ENCODE measurements at places on chromosomes 5 and 9.

GRCh38 chr9:84062538-84062937 is 81.9 kb downstream of the RMI1 start:
- DNase-seq, result no peak

GRCh38 chr9:121217609-121218292 is 16.1 kb upstream of the RAB14 start:
- peak; percentile 46 for DNase-seq

DNA sequence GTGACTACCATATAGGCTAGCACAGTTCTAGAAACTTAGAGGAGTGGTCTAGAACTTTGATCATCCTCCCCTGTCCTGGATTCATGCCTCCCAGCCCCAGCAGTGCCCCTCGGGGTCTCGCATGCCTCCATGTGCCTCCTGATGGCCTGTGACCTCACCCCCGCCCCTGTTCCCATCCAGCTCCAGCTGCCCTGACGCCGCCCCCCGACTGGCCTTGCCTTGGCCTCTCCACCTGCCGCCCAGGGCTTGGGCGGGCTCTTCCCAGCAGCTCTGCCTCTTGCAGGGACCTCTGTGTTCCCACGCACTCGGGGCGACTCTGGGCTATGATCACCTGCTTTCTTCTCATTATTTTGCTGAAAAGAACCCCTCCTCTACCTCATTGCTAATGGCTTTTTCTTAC is 115.4 kb upstream of the PHYKPL start:
- no peak for DNase-seq

DNA sequence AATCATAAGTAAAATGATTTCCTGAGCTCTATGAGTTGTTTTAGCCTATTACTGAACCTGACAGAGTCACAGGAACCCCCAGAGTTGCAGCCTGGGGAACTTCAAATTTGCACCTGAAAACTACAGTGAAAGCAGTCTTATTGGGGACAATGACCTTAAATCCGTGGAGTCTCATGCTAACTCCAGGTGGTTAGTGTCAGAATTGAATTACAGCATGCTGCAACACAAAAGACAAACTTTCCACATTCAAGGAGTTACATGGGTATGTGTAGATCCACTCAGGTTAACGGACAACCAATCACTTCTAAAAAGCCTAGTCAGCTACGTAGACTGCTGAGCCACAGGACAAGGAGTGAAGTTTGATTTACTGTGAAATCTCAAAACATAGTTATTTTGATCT is 49.7 kb downstream of the PLPP1 start:
- no peak for DNase-seq

DNA sequence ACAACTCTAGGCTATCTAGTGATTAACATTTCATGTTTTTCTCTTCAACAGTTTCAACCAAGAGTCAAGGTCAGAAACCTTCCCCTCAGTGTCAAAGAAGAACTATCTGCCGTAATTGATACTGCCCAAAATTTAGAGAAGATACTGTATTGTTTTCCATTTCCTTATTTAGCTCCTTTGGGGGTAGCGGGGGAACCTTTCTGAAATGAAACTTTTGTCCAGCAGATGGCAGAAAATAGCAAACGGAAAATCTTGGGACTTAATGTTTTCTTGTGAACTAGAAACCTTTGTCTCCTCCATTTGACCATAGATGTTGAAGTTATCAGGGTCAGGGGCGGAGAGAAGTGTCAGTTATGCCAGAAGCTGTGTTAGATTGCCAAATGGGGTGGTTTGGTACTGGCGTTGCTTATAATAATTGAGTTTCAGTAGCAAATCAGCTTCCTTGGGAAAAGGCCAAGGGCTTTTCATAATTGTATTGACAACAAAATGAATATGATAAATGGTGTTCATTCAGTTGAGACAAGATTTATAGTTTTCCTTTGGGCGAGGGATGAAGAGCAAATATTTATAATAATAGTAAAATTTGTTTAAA is 101.7 kb upstream of the TLX3 start:
- peak; percentile 34 for DNase-seq

DNA sequence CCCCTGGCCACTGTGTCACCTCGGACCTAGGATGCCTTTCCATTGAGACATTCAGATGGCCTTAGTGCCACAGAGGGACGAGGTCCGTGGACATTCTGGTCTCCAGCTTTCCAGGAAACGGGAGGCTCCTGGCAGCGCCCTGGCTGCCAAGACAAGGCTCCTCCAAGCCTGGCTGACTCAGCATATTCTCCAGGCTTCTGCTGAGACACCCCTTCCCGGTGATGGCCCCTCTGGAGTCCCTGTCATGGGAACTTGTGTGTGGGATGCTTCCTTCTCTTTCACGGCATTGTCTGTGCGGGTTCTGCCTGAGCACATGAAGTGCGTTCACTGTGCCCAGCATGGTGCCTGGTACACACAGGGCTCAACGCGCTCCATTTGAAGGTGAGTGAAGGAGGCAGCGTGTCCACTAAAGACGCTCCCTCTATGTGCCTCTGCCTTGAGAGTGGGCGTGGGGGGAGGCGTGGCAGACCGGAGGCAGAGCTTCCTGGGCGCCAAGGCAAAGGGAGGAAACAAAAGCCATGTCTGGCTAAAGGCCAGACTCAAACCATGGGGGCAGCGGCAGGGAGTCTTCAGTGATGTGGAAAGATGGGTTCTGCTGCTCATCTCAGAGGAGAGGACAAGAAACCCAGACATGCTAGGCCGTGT is 46.4 kb upstream of the PRRC2B start:
- no peak for DNase-seq

GRCh38 chr9:137232510-137232909 is 1.8 kb downstream of the SLC34A3 start:
- no peak for DNase-seq

DNA sequence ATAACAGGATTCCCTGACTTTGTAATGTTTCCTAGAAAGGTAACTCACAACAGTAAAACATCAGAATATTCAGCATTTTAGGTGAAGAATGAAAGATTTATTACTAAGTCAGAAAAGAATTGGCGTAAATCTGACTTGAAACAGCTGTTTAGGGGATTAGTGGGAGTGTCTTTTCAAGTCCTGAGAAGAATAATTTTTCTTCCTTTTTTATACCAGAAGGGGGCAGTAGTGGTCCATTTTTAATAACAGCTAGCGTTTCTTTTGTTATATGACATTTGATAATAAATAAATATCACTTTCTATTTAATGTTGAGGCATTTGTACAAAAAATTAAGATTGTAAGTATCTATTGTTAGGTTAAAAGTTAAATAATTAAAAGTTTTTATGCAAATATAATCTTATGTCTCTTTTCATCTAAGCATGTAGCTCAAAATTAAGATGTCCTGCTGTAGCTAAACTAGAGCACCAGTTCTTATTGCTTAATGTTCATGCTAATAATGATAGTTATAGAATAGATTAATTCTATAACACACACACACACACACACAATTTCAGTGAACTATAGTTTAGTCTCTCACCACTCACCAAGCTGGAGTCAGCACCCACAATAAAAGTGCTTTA is 258.7 kb upstream of the ARRDC3 start:
- DNase-seq, result peak; percentile 59

GRCh38 chr9:117191504-117192261 is 223.2 kb downstream of the ASTN2 start:
- no peak for DNase-seq

DNA sequence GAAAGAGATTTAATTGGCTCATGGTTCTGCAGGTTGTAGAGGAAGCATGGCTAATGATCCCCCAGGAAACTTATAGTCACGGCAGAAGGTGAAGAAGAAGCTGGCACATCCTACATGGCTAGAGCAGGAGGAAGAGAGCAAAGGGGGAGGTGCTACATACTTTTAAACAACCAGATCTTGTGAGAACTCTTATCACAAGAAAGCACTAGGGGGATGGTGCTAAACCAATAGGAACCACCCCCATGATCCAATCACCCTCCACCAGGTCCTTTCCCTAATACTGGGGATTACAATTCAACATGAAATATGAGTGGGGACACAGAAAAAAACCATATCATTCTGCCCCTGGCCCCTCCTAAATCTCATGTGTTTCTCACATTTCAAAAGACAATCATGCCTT is 147.2 kb upstream of the EPB41L4A start:
- no peak for DNase-seq

DNA sequence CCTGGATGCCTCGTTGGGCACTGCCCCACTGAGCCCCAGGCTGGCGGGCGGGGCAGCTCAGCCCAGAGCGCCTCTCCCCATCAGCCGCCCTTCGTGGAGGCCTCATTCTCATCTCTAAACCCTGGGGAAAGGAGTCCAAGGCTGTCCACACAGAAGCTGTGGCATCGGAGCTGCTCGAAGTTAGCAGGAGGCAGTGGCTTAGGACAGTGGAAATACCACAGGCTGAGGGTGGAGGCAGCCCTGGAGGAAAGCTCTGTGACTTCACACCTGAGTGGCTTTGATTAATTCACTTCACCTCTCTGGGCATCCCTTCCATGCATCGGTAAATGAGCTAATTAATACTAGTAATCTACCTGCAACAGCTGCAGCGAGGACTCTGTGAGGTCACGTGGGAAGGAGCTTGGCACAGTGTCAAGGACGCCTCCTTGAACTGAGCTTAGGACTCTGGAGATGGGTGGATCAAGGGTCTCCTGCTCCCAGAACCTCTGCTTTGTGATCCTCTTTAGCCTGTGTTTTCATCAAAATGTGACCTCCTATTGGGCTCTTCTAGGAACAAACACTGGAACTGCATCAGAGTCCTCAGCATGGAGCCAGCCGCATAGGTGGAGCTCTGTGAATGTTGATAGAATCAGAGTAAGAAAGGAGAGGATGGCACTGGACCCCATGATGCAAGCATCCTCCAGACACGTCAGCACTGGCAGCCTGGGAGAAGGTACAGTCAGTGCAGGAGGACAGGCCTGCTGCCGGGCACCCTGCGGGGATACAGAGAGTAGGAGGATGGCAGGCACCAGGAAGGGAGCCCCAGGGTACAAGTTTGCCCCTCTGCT is 842 bp upstream of the ANGPTL2 start:
- no peak for DNase-seq

- no peak for DNase-seq
Observed at GRCh38 chr9:107792596-107792995, 303.0 kb upstream of the KLF4 start.

GRCh38 chr5:171926311-171926710 is 80.1 kb downstream of the FBXW11 start:
- DNase-seq, result no peak

DNA sequence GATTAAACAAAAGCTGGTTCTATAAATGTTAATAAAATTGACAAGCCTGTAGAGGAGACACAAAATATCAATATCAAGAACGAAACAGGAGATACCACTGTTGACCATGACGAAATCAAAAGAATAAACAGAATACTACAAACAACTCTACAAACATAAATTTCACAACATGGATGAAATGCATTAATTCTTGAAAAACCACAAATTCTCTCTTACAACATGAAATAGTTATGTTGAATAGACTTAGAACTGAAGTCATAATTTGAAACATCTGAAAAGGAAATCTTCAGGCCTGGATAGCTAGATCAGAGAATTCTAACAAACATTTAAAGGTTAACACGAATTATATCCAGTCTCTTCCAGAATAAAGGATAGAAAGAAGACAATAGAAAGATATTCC is 6.9 kb upstream of the SPATA31C1 start:
- DNase-seq, result no peak

DNA sequence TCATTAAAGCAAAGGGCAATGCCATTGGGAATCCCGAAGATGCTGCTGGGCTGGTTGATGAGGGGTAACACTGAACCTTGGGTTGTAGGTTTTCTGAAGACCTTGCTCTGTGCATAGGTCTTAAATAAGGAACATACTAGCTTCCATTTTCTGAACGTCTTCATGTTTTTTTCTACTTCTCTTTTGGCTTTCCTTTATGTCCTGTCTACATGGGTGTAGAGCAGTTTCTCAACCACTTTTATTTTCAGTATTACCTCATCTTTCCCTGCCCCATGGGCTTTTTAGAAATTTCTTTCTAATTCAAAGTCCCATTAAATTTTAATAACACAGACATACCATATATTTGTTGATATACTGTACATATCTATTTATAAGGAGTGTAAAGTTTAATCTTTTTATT is at the start of gene IFNA14:
Gene IFNA14, minus strand, starts transcription at position 95 of the 400 bp plus-strand sequence. Its CDS starts 70 bp downstream, at position 25.
- no peak for DNase-seq

DNA sequence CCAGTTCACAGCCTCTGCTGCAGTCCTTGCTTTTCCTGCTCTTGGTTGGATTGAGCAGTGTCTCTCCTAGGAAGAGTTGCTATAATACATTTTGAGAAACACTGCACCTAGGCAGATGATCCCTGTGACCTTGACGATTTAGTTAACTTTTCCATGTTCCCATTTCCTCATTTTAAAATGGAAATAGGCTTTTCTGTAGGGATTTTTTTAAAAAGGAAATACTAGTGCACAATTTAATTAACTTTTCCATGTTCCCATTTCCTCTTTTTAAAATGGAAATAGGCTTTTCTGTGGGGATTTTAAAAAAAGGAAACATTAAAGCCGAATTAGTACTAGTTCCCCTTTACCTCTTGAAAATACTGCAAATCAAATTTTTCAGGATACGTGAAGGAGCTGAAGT is 4.7 kb downstream of the ATP6V0E1 start:
- DNase-seq, result no peak

- no peak for DNase-seq
Observed at GRCh38 chr9:121651295-121652020, at the start of gene DAB2IP. Gene DAB2IP (plus strand): TSS chr9:121651634. CDS start chr9:121651776, 142 bp downstream.

DNA sequence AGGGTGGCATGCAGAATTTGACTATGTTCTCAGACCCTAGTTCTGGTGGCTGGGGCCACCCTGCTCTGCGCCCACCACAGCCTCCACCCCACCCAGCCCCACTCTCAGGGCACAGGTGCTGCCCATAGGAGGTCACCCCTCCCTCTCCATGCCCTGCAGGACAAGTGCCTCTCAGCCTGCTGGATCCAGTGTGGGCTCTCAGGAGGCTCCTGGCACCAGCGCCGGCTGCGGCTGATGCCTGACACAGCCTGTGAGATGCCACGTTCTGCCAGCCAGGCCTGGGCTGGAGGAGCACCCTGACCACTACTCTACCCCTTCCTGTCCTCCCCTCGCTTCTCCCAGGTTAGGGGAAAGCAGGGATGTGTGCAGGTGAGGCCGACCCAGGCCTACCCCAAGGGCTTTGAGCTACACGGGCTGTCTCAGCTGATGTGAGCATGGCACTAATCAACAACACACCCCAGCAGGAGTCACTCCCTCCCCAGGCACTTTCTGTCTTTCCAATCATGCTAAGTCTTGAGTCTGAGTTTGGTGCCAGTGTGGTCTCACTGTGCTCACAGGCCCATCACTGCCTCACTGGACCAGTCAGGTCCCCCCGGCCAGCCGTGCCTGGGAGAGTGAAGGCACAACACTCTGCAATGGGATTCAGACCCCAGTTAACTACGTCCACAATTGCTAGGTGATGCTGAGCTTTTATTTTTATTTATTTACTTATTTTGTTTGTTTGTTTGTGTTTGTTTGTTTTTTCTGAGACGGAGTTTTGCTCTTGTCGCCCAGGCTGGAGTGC is 12.1 kb upstream of the BARX1 start:
- DNase-seq, result no peak

Measured in M059J (cell line).